ENCODE measurements at places on chromosomes 2 and 18.

DNA sequence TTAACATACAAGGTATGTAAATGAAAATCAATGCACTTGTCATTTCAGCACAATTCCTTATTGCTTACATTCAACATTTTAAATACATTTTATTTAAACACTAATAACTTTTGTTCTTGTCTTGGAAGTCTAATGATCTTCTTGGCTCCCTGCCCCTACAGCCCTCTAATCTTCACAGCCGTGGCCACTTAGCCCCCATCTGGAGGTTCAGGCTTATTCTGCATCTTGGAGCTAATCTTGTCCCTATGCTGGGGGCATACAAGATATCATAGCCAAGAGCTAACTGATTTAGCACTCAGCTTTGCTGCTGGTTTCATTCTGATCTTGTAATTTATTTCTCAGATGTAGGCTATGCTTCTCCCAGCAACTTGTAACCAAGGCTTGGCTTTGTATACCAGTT lies 140.8 kb downstream of the TMEFF2 start:
- DNase-seq: no peak

- DNase-seq: no peak
These were observed 58.8 kb downstream of the RPL37A start for GRCh38 chr2:216557413-216557812.

- no peak for DNase-seq
These were observed 262.2 kb downstream of the ALK start for GRCh38 chr2:29659178-29659577.

- no peak for DNase-seq
These were observed 27.2 kb downstream of the ST6GAL2 start for GRCh38 chr2:106858810-106859209.

DNA sequence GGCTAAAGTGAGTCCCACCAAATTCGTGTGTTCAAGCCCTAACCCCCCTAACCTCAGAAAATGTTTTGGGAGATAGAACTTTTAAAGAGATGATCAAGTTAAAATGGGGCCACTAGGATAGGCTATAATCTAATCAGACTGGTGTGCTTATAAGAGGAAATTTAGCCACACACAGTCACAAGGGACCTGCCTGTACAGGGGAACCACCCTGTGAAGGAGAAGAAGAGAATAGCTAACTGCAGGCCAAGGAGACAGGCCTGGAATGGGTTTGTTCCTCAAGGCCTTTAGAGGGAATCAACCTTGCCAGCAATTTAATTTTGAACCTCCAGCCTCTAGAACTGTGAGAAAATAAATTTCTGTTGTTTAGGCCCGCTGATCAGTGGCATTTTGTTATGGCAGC lies 36.0 kb upstream of the TANK start:
- no peak for DNase-seq

GRCh38 chr2:111019381-111019780 lies 101.3 kb upstream of the BCL2L11 start:
- DNase-seq: no peak

GRCh38 chr2:51472300-51472699 lies 440.4 kb upstream of the NRXN1 start:
- no peak for DNase-seq

GRCh38 chr2:193966590-193966989 lies 1690.4 kb upstream of the SLC39A10 start:
- no peak for DNase-seq

- no peak for DNase-seq
These were observed 294.3 kb upstream of the ZNF804A start for GRCh38 chr2:184304006-184304405.

DNA sequence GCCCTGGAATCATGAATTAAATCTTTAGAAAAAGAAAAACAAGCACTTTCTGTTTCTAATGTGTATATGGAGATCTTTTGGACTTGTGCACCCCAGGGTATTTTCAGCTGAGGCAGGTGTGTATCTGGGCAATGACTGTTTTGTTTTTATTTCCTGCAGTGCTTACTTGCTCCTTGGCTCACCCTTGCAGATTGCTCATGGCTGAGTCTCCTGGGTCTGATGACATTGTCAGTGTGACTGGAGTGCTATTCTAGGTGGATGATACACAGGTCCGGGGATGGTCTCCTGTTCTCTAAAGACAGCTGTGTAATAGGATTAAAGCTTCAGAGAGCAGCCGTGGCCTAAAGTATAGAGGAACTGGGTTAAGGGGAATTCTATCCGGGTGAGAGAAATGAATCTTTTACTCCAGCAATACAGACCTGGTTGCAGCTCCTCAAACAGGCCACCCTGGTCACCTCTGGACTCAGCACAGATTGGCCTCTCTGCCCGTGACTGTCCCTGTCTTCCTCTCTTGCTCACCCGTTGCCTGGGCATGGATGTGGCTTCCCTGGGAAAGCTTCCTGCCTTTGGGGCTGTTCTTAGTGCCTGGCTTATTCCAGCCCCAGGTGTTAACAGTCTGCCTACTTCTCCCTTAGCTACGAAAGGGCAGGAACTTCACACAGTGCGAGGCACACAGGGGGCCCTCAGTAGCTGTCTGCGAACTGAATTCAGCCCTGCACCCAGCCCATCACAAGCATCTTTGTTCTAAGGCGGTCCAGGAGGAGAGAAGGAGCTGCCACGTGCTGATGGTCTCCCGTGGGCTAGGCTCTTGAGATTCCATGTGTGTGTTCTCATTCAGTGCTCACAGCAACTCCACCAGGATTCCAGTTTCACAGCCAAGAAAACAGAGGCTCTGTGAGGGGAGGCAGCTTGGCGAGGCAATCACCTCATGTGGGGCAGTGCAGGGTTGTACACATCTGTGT lies 84.3 kb downstream of the ACOXL start:
- DNase-seq: no peak

DNA sequence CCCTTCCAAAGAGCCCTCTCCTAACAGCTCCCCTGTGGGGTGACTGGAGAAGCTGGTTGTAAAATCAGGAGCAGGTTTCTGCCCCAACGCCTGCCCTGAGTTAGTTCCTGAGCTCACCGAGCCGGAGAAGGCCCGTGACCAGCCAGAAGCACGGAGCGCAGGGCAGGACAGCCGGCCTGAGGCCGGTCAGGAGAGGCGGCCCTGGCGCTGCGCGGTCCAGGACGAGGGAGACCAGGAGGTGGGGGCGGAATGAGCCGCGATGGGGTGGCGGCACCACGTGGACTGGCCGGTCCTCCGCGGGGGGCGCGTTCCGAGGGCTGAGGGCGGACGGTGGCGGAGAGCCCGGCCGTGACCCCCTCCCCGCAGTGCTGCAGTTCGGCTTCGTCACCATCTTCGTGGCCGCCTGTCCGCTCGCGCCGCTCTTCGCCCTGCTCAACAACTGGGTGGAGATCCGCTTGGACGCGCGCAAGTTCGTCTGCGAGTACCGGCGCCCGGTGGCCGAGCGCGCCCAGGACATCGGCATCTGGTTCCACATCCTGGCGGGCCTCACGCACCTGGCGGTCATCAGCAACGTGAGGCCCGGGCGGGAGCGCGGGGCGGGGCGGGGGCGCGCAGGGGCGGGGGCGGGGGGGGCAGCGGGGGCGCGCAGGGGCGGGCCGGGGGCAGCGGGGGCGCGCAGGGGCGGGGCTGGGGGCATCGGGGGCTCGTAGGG lies 29.0 kb downstream of the ANO7 start:
- DNase-seq: no peak

- DNase-seq: no peak
These were observed 265.9 kb downstream of the SETBP1 start for GRCh38 chr18:44946529-44947113.

GRCh38 chr2:234620018-234620417 lies 123.1 kb upstream of the ARL4C start:
- DNase-seq: no peak

DNA sequence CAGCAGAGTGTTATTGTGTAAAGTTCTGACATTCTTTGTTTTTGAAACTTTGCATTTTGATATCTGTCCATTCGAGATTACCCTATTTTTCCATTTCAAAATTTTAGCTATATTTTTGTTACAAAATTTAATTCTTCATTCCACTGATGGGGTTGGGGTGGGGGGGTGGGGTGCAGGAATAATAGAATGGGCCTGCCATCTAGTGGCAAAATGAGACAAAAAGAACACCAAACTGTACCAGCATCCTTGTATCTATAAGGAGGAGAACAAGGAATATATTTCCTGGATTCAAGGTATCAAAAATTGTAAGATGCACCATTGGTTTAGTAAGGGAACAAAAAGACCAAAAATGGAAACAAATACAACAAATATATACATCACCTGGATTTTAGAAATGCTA lies 27.9 kb upstream of the TTR start:
- no peak for DNase-seq

DNA sequence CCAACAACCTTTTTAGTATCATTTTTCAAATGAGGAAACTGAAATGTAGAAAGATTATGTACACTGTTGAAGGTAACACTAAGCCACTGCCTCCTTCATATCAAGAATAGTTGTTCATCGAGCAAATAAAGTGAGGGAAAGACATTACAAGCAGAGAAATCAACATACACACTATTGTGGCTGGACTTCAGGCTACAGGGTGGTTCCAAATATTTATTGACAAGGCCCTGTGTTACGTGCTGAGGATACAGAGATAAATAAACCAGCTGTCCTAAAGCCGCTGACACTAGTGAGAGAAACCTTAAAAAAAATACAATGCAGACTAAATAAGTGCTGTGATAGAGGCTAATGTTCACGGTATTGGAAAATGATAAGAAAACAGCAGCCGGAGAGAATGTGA lies 1.9 kb upstream of the LNPK start:
- no peak for DNase-seq

GRCh38 chr18:57930476-57930875 lies 113.5 kb upstream of the NEDD4L start:
- no peak for DNase-seq

- no peak for DNase-seq
These were observed 1521.5 kb upstream of the ZEB2 start for GRCh38 chr2:146041274-146041910.

DNA sequence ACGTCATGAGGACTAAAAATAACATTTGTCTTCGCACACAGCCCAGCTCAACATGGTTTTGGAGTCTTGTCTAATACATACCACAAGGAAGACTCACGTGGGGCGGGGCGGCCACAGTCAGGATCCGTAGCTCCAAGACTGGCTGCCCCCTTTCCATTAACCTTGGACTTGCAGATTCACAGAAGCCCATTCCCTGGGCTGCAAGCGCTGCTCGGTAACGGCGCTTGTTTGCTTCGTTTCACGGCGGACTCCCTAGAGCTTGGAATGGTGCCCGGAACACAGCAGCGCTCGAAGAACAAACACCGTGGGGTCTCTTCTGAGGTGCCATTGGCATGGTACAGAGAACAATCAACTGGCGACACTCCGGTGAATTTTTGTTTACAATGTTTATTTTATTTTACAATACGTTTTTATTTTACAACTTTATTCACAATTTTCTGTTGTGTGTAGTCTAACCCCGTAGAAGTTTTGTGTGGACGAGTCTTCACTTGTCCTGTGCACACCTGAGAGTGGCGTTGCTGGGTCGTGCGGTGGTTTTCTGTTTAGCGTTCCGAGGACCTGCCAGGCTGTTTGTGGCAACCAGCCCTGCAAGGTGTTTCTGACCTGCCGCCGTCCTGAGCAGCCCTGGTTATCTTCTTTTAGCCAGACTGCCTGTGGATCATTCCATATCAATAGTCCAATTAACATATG lies 126.5 kb downstream of the GALR1 start:
- DNase-seq: no peak

GRCh38 chr18:79775441-79776221 lies 22.1 kb upstream of the KCNG2 start:
- no peak for DNase-seq

DNA sequence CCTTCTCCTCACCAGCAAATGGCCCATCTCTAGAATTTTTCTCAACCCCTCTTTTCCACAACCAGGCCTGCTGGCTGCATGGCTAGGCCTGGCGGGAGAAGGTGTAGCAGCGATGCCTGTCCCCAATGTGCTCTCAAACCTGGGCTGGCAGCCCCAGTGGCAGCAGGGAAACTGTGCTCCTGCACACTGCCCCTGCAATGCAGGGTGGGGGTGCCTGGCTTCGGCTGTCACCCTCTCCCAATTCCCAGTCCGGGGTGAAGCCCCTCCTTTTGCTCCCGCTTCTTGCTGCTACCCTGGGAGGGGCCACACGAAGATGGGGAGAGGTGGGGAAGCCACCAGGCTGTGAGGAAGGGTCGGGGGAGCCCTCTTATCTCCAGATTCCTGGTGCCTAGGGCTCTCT lies 36.1 kb upstream of the OTOF start:
- DNase-seq: no peak

Measured in esophagus squamous epithelium (tissue), 5 donors.